ENCODE measurements at places on chromosomes 13 and 19.
A peak's percentile ranks its signal among the peaks of the same experiment; 100 is the strongest.

- peak; percentile 90 for DNase-seq
Measured at GRCh38 chr19:3520166-3521103, 14.3 kb downstream of the FZR1 start.

- DNase-seq = no peak
Measured at GRCh38 chr13:75364131-75364713, 117.7 kb downstream of the TBC1D4 start.

- no peak for DNase-seq
Measured at GRCh38 chr13:74325106-74325505, 190.9 kb upstream of the KLF12 start.

DNA sequence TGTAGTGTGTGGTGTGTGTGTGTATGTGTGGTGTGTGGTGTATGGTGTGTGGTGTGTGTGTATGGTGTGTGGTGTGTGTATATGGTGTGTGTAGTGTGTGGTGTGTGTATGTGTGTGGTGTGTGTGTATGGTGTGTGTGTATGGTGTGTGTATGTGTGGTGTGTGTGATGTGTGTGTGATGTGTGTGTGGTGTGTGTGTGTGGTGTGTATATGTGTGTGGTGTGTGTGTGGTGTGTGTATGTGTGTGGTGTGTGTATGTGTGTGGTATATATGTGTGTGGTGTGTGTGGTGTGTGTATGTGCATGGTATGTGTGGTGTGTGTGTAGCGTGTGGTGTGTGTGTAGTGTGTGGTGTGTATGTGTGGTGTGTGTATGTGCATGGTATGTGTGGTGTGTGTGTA, 1.7 kb downstream of the ATP12A start:
- DNase-seq = no peak

DNA sequence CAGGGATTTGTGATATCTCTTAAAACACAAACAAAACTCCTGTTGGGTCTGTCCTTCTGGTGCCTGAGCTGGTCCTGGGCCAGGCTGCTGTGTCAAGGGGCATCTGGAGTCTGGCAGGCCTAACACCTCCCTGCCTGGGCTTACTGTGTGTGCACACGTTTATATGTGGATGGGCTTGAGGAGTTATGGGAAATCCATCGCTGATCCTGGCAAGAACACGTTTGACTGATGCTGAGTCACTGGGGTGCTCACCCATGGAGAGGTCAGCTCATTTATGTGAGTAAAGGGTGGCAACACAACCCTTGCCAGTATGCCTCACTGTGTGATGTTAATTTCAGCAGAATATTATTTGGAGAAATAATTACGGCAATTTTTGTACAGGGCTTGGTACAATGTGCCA, 44.5 kb upstream of the PCDH8 start:
- DNase-seq = no peak

DNA sequence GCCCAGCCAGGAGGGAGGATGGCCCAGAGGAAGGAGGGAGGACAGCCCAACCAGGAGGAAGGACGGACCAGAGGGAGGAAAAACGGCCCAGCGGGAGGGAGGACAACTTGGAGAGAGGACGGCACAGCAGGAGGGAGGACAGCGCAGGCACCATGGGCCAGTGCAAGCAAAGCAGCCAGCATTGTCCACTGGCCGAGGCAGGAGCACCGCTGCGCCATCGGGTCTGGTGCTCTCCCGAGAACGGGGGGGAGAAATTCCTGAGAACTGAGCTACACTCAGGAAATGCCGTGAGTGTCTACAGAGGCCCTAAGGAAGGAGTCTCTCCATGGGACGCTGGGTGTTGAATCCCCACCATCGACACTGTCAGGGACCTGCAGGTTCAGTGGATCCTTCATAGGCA, 38.5 kb upstream of the SOX1 start:
- DNase-seq = no peak

DNA sequence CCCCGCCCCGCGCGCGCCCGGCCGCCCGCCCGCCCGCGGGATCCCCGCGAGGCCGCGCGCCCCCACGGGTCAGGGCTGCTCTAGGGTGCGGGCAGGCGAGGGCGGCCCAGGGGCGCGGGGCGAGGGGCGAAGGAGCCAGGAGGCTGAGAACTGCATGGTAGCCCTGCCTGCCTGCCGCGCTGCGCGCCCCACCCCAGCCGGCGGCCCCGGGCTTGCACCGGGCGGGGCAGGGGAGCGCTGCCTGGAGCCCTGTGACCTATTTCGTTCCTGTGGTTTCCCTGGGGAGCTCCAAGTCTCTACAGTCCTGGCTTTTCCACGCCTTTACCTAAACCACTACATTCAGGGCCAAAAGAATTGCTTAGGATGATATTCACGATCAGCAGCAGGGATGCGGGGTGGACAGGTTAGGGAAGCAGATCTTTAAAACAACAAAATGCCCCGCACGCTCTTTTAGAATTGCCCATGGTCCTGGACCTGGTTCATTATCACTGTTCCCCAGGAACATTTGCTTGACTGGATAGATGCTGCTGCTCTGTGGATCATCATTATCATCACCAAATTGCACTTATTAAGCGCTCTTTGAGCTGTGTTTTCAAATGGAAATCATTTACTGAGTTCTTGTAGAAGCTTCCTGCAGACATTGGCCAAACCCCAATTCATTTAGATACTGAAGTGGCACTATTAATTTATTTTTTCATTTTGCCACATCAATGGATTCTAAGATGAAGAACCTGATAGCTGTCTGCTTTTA, 421 bp upstream of the GPR12 start:
- no peak for DNase-seq

- DNase-seq = no peak
Measured at GRCh38 chr13:107937848-107938247, 277.5 kb downstream of the LIG4 start.

- no peak for DNase-seq
Measured at GRCh38 chr13:28716511-28716910, 2.3 kb downstream of the SLC46A3 start.

GRCh38 chr19:17765069-17765618, 13.9 kb downstream of the FCHO1 start:
- DNase-seq = no peak

DNA sequence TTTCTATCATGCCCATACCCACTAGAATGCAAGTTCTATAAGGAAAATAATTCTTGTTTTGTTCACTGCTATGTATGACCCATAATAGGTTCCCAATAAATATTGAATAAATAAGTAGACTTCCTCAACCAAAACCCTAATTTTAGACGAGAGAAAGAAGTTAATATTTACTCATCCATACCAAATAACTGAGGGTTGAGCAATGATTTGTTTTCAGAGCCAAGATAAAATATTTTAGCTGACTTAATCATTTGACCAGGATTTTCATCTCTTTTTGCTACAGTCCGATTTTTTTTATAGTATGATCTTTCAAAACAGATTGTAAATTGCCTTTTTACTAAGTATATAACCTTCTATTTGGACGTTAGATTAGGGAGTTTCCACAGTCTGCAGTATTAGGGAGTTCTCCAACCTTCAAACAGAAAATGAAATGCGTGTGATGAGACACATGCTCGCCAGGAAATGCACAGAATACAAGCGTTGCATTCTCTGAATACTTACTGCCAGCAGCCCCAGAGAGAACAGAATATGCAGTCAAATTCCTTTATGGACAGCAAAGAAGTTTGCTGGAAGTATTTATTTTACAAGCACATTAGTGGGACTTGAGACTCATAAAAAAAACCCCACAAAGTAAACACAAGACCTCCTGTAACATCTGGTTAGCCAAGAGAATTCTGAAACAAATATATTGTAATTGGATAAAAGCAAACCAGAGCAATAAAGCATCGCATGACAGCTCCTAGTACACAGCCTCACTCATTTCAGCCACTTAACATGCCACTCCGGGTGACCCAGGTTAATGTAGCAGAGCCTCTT, 230.0 kb downstream of the MYO16 start:
- DNase-seq = no peak

DNA sequence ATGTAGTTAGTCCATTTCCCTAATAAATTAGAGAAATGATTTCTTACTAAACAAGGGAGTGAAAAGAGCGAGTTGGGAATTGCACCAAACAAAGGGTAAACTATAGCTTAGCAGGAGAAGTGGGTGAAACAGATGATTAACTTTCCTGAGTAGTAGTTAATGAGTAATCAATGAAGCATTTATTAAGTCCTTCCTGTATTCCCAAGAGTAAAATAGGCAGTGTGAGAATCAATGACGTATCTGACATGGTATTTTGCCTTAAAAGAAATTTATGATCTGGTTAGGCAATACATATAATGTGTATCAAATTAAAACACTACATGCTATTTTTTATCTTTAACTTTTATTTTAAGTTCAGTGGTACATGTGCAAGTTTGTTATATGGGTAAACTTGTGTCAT, 142.8 kb downstream of the KLF5 start:
- DNase-seq = no peak

DNA sequence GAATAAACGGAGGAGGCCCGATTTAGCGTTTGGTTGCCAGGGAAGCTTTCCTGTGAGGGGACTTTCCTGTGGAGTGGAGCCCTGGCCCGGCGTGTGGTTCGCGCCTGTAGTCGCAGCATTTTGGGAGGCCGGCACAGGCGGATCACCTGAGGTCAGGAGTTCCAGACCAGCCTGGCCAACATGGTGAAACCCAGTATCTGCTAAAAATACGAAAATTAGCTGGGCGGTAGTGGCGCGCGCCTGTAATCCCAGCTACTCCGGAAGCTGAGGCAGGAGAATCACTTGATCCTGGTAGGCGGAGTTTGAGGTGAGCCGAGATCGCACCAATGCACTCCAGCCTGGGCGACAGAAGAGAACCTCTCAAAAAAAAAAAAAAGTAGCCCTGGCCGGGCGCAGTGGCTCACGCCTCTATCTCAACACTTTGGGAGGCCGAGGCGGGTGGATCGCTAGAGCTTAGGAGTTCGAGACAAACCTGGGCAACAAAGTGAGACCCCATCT, 6.9 kb downstream of the KANK3 start:
- no peak for DNase-seq

GRCh38 chr13:48161530-48162179, 66.8 kb upstream of the MED4 start:
- DNase-seq = no peak

DNA sequence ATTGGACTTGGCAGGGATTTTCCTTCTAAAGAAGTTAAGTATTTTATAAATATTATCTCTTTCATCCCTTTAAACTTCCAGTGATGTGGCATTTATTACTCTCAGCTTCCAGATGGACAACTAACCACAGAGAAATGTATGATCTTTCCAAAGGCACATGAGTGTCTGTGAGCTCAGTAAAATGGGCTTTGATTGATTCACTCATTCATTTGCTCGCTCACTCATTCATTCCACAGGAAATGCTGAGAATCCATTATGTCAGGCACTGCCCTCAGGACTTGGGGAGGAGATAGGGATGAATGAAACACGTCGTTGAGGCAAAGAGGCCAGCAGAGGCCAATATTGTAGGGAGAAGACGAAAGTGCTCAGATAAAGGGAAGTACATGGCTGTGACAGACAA, 359.3 kb downstream of the EFNB2 start:
- no peak for DNase-seq

GRCh38 chr19:8532225-8532624, 18.3 kb upstream of the ZNF414 start:
- DNase-seq = no peak

- no peak for DNase-seq
Measured at GRCh38 chr19:1856698-1857603, 6.4 kb downstream of the KLF16 start.

- DNase-seq = no peak
Measured at GRCh38 chr19:10289836-10290356, at the start of gene ICAM5. Gene ICAM5 (plus strand): TSS chr19:10289952. CDS start chr19:10290044, 92 bp downstream.

- DNase-seq = no peak
Measured at GRCh38 chr13:113052971-113053370, 52.6 kb upstream of the F7 start.

- DNase-seq = no peak
Measured at GRCh38 chr13:48236528-48237353, 3.7 kb downstream of the ITM2B start.

DNA sequence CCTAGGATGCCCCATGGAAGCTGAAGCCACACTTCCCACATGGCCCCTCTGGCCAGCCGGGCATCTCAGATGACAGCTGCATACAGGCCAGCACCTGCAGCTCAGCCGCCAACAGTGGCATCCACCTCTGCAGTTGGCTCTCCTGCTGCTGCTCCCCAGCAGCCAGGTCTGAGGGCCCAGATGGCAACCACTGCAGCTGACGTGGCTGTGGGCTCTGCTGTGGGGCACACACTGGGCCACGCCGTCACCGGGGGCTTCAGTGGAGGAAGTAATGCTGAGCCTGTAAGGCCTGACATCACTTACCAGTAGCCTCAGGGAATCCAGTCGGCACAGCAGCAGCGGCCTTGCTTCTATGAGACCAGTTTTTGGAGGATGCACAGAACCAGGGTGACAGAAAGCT, 45.3 kb upstream of the LSM14A start:
- DNase-seq = no peak

DNA sequence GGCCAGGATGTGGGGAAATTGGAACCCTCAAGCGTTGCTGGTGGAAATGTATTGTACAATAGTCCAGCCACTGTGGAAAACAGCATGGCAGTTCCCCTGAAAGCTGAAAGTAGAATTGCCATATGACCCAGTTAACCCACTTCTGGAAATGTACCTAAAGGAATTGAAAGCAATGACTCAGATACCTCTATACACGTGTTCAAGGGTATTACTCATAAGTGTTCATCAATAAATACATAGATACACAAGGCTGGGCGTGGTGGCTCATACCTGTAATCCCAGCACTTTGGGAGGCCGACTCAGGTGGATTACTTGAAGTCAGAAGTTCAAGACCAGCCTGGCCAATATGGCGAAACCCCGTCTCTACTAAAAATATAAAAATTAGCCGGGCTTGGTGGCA, 71.9 kb upstream of the IRS2 start:
- DNase-seq = no peak

DNA sequence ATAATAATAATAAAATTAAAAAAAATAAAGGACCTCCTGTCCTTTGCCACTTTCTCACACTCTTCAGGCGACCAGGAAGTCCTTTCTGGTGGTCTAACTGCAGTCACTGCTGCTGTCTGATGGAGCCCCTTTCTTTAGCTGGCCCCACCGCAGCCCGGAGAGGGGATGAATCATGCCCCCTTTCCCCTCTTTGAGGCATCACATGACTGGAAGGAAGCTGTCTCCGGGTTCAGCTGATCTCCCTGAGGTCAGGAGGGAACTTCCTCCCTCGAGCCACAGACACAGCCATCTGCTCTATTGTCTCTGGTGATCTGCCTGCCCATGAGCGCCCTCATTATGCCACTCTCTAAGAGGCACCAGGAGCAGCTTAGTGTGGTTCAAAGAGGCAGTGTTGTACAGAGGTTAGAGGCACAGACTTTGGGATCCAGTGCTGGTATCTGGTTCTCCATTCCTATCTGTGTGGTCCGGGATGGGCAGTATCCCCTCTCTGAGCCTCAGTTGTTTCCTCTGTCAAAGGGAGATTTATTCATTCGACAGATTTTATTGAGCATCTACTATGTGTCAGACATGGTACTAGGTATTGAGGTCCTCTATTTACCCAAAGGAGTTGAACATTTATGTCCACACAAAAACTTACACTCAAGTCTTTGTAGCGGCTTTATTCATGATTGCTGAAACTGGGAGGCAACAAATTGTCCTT, 30.0 kb downstream of the VAV1 start:
- no peak for DNase-seq

- DNase-seq = no peak
Measured at GRCh38 chr13:112113851-112114250, 46.9 kb downstream of the SOX1 start.

- no peak for DNase-seq
Measured at GRCh38 chr13:113904411-113904810, 40.5 kb upstream of the GAS6 start.

Data from vagina (tissue), 2 donors.